Stimulated activated CD8-positive, alpha-beta memory T cell treated with anti-CD3 and anti-CD28 coated beads, Interleukin-7, amount 100 ng/mL, for 1 hour (primary cell): ENCODE measurements at places on chromosomes 3 and 15.
A peak's percentile ranks its signal among the peaks of the same experiment; 100 is the strongest.

GRCh38 chr15:62060896-62061280, 641 bp upstream of the VPS13C start:
- no peak for DNase-seq

- DNase-seq, result no peak
These were observed 122.6 kb downstream of the OSBPL10 start for GRCh38 chr3:31858439-31858838.

DNA sequence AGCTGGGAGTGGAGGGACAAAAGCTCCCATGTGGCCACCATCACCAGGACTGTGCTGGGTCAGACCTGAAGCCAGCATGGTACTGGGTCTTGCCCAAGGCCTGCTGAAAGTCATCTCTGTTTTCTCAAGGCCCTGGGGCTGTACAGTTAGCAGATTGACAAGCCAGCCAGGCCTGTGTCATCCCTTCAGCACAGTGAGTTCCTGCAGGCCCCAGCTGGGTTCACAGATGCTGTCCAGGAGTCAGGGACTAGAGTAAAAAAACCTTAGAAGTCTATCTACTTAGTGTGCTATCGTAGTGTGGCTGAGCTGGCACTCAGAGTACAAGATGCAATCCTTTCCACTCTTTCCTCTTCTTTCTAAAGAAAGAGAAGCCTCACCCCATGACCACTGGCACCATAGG, 246.0 kb upstream of the NAALADL2 start:
- DNase-seq, result no peak

GRCh38 chr3:57796261-57796660, 40.2 kb downstream of the SLMAP start:
- DNase-seq, result no peak

DNA sequence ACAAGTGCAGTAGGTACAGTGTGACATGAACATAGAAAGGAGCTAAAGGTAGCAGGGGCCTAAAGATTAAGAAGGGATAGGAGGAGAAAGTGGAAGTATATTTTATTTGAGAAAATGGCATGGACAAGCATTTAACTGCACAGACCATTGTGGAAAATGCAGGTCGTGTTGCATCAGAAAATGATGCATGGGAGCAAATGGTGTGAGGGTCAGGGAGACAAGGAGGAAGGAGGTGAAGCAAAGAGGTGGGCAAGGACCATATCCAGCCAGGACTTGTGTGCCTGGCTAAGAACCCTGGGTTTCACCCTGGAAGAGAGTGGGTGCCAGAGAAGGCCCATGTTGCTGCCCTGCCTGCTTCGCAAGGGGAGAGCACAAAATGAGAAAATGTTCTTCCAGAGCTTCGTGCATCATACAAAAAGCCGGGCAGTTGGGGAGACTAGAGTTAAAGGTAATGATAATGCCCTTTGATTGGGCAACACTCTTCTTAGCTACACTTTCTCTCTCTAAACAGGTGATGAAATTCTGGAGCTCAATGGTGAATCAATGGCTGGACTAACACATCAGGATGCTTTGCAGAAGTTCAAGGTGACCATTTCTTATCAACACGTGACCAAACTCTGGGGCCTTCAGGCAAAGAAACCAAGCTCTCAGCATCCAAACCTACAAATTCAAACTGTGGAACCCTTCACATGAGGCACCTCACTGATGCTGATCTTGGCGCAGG, 45.5 kb downstream of the STARD5 start:
- DNase-seq, result no peak

GRCh38 chr3:17645074-17645698, 97.2 kb downstream of the TBC1D5 start:
- no peak for DNase-seq

GRCh38 chr3:169618894-169619792, 44.4 kb downstream of the MECOM start:
- no peak for DNase-seq

- no peak for DNase-seq
These were observed 23.1 kb downstream of the PLXNB1 start for GRCh38 chr3:48406443-48407431.

GRCh38 chr3:133206921-133207320, 168.7 kb downstream of the TMEM108 start:
- DNase-seq, result no peak

GRCh38 chr3:71791634-71792033, 6.7 kb upstream of the PROK2 start:
- DNase-seq, result no peak

DNA sequence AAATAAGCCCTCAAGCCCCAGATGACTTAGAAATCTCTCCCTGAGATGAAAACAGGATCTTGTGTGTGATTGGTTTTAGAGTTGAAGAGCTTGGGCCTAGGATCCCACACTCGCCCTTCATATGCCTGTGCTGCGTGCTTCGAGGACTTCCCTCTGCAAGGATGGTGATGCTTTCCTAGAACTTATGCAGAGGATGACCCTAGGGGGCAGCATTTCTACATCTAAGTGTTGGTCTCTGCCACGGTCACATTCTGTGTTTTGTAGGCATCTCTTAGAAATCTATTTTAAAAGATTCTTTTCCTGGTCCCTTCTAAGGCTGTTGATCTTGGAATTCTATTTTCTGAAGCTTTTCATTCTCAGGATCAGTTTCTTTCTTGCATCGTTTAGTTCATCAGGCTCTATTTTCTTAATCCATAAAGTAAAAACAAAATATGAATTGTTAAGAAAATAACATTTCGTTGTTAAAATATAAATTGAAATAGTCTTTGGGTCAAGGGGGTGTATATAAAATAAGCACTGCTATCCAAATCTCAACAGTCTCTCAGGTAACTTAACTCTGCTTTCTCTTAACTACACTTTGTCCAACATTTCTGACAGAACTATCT, 45.7 kb downstream of the WDR76 start:
- DNase-seq, result no peak

- DNase-seq, result no peak
These were observed 186.5 kb upstream of the PPP2R3A start for GRCh38 chr3:135779024-135779423.

DNA sequence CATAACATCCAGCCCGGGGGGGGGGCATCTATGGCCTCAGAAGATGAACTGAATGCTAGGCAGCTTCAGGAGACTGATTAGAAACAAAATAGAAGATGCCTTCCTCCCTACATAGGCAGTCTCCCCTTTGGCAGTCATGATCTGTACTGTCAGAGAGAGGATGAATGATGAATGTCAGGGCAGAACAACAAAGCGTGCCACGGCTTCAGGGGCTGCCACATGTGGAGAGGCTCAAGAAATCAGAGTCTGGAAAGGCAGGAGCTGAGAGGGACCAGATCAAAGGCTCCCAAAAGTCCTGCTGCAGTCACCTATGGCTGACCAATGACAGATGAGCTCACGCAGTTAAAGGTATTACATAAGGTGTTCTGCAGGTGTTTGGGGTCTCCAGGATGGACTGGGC, 180.4 kb downstream of the UACA start:
- no peak for DNase-seq

GRCh38 chr15:85280203-85280602, 100.2 kb upstream of the AKAP13 start:
- DNase-seq, result no peak

DNA sequence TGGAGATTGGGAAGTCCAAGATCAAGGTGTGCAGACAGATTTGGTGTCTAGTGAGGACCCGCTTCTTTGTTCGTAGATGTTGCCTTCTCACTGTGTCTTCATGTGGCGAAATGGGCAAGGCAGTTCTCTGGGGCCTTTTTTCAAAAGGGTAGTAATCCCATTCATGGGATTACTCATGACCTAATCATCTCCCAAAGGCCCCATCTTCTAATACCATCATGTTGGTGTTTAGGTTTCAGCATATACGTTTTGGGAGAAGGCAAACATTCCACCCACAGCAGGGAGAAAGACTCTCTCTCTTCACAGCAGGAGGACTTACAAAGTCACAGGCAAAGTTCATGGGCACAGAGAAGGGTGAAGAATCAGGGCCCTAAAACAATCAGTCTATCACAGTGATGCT, 252.1 kb downstream of the RPLP1 start:
- DNase-seq, result no peak

- DNase-seq, result no peak
These were observed 25.8 kb downstream of the USP3 start for GRCh38 chr15:63530235-63530634.

DNA sequence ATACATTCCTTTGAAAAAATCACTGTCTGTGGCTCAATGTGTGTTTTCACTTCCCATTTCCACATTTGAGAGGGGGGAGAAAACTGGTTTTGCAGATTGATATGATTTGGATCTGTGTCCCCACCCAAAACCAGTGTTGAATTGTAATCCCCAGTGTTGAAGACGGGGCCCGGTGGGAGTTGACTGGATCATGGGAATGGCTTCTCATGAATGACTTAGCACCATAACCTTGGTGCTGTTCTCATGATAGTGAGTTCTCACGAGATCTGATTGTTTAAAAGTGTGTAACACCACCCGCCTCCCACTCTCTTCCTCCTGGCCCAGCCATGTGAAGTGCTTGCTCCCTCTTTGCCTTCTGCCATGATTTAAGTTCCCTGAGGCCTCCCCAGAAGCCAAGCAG, 16.1 kb downstream of the TMEM207 start:
- DNase-seq, result no peak

GRCh38 chr15:33517944-33518343, 207.2 kb downstream of the RYR3 start:
- no peak for DNase-seq

- no peak for DNase-seq
These were observed 70.3 kb downstream of the SENP2 start for GRCh38 chr3:185656321-185656840.

DNA sequence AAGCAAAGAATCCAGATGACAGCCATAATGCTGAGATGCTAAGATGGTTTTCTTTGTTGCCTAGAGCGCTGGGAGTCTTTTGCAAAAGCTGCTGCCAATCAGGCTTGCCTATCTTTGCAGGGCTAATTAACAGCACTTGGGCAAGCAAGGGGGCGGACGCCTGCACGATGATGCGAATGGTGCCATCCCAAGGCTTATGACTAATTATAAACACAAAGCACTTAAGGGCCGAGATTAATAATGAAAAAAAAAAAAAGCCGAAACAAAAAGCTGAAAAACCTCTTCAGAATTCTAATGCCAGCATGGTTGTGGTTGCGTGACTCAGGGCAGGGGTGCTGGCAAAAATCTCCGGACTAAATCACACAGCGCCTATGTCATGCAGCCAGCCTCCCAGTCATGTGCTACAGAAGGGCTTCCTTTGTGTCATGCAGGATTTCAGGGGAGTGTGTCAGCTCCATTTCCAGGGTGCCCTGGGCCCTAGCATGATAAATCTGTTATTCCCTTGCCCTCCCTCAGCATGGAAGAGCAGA, 185.0 kb upstream of the ANKRD28 start:
- DNase-seq, result no peak

- DNase-seq, result peak; percentile 57
These were observed 5.8 kb upstream of the TATDN2 start for GRCh38 chr3:10242182-10243065.

DNA sequence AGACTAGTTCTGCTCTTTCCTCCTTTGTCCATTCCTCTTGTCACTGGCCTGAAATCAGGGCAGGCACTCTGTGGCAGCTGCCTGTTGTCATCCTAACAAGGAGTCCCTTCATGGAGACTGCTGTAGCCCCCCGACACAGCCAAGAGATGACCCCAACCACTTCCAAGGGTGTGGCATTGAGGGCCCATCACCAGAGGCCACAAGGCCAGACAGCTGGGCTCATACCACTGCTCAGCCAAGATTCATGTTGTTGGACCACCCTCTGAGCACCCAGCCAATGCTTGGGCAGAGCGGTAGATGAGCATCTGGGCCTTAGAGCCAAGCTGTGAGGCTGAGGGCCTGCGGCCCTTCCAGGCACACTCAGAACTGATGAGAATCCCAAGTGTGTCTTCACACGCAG, 85.4 kb downstream of the EPHB1 start:
- no peak for DNase-seq

GRCh38 chr3:38578081-38578475, 71.4 kb downstream of the SCN5A start:
- no peak for DNase-seq

GRCh38 chr3:4340411-4341335, 37.5 kb downstream of the SETMAR start:
- DNase-seq, result no peak

- no peak for DNase-seq
These were observed 36.0 kb downstream of the MORC1 start for GRCh38 chr3:109081746-109082510.

- no peak for DNase-seq
These were observed 4.7 kb upstream of the ARHGEF3 start for GRCh38 chr3:56806407-56806806.

- no peak for DNase-seq
These were observed 18.3 kb upstream of the CYP11A1 start for GRCh38 chr15:74385733-74386132.

GRCh38 chr3:62277450-62277849, 95.9 kb downstream of the FEZF2 start:
- no peak for DNase-seq

DNA sequence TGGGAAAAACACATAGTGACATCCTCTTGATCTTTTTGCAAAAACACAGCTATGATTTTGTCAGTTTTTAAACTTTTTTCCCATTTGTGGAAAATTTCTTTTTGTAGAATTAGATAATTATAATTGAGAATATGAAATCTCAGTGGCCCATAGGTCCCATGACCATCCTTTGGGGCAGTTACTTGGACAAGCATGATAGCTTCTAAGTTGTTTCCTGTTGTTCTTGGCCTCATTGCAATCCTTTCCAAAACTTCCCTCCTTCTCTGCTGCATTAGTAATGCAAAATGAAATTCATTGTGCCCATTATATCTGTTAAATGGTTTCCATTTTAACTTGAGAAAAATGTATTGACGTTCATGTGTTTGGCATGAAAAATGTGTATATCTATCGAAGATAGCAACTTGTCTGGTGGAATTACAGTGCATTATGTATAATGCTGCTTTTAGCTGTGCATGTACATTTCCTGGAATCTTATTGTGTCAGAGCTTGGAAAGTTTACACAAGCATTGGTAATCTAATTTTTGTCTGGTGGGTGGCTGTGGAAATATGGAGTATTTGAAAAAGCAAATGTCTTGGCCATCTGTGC, 70.0 kb downstream of the MDFIC2 start:
- DNase-seq, result no peak
